NCI-H187 (cell line): ENCODE measurements at places on chromosomes 7 and 10.

- DNase-seq, result no peak
Observed at GRCh38 chr7:105309235-105310169, 79.2 kb downstream of the SRPK2 start.

DNA sequence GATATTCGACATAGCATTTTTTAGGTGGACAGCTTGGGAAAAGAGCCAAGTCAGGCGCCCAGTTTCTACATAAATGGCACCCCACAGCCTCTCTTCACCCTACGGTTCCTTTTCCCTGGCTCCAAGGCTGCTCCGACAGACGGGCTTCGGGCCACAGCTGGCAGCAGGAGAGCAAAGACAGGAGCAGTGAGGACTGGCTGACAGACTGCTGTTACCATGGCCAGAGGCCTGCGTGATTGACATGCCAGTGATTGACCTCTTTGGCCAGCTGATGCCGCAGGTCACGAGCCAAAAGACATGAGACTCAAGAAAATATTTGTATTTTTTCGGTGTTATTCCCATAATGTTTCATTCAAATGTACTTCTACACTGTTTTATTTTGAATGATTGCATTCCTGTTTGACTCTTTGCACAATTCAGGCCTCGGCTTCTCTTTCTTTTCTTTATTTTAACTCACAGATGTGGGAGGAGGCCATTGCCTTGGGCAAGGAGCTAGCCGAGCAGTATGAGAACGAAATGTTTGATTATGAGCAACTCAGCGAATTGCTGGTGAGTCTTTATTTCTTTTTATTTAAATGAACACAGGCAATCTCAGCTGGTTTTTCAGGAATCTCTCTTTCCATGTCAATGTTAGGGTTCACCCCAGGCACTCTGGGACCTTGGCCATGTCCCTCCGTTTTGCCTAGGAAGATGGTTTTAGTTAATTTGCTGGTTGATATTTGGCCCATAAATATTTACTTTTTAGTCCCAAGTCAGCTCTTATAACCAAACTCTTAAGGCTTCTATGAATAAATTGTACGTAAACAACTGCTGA is 146.3 kb upstream of the NPS start:
- no peak for DNase-seq

GRCh38 chr10:51501396-51501795 is 198.0 kb downstream of the CSTF2T start:
- no peak for DNase-seq

DNA sequence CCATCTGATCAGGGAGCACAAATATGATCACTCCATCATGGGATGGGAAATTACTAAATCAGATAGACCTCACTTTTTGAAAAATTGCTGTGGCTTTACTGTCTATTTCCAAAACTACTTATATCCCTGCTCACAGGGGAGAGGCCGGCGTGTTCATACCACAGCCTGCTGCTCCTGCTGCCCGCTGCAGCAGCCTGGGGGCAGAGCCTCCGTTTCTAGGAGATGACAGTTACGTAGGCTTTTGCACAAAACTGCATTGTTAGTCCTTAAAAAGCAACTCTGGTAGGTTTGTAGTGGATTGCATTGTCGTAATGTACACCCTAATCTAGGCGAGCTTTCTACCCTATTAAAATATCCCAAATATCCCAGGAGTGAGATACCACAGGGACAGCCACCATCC is 203.7 kb downstream of the EBF3 start:
- no peak for DNase-seq

DNA sequence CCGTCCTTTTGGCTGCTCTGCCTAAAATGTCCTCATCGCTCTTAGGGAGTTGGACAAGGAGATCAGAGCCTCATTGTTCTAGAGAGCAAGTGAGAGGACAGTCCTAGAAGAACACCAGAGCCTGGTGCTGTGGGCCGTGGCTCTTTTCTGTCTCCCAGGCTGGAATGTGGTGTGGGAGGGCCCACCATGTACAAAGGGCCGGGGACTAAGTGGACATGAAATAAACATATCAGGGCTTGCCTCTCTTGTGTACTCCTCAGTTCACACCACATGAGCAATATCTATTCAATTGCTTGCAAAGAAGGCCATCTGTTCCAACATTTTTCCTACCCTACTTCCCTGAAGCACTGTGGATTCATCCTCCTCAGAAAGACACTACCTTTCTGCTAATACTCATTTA is 510.4 kb downstream of the SUGCT start:
- DNase-seq, result no peak

DNA sequence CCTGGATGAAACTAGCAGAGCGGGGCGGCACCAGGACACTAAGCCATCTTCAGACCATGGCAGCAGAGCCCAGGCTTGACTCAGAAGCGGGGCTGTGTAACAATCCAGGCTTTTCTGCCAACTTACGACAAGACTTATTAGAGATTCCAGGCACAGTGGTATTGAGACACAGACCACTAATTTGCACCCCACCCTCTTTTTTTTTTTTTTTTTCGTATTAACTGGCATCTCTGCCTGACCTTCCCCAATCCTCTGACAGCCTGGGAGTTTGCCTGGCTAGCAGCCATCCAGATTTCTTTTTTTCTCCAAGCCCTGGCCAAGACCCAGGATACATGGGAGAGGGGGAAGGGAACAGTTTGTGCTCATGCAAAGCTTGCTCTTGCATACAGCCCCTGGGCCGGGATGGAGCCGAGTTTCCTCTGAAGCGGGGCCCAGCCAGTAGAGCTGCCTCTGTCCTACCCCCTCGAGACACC is 182.4 kb downstream of the PLXNA4 start:
- no peak for DNase-seq

DNA sequence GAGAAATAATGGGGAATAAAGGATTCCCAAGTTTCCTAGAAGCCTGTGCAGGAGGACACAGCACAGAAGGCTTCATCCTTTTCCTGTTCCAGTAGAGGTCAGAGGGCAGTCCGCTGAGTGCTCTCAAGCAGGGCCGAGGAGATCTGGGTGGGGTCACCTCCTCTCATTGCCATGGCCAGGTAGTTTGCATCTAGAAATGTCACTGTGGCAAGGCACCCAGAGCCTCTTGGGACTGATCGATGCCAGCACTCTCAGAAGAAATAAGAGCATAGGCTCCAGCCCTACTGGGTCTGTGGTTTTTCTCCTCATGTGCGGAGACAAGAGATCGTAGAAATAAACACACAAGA is 7.9 kb downstream of the NUB1 start:
- DNase-seq, result no peak

DNA sequence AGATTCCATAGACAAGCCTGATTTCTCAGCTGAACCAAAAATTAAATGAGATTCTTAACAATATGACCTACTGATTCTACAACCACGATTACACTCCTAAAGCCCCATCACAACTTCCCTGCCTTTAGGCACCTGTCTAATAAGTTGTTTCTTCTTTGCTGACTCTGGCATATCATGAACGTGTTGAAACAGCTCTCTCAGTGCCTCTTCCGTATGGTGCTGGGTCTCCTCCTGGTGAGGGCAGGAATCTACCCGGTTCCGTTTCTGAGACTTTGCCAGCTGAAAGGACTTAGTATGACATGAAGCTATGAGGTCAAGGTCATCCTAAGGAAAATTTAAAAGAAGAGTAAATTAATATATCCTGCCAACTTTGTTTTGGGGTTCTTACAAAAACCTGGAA is 48.6 kb downstream of the ARHGAP19 start:
- no peak for DNase-seq

DNA sequence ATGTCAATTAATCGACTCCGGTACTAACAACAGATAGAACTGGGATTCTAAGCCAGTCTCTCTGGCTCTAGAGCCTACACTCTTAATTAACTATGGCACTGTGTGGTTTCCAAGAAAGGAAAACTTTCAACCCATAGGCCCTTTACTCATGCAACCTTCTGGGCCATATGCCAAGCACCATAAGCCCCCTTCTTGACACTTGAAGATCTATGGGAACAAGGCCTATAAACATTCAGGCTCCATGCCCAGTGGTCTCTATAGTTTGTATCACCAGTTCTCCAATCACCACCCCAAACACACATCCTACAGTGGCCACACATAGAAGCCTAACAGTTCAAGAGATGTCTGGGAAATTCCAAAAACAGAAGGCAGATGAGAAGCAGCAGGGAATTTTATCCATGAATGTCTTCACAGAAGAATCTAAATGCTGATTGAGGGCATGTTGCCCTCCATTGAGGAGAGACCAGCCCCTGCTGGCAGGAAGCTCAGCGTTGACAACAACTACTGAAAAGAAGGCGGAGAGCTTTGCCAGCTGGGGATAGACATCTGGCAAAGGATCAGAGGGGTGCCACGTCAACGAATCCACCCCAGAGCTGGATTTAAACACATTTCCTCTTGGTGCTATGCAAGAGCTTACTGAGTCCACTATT is 64.4 kb downstream of the GRM3 start:
- no peak for DNase-seq

- no peak for DNase-seq
Observed at GRCh38 chr7:925601-926000, 28.9 kb downstream of the ADAP1 start.

- DNase-seq, result no peak
Observed at GRCh38 chr7:157482025-157482424, 145.2 kb downstream of the DNAJB6 start.

- no peak for DNase-seq
Observed at GRCh38 chr10:111246814-111247452, 170.1 kb downstream of the ADRA2A start.

GRCh38 chr7:44390701-44391100 is 65.3 kb upstream of the CAMK2B start:
- no peak for DNase-seq

- DNase-seq, result no peak
Observed at GRCh38 chr10:47332371-47332770, 10.1 kb downstream of the GDF2 start.

DNA sequence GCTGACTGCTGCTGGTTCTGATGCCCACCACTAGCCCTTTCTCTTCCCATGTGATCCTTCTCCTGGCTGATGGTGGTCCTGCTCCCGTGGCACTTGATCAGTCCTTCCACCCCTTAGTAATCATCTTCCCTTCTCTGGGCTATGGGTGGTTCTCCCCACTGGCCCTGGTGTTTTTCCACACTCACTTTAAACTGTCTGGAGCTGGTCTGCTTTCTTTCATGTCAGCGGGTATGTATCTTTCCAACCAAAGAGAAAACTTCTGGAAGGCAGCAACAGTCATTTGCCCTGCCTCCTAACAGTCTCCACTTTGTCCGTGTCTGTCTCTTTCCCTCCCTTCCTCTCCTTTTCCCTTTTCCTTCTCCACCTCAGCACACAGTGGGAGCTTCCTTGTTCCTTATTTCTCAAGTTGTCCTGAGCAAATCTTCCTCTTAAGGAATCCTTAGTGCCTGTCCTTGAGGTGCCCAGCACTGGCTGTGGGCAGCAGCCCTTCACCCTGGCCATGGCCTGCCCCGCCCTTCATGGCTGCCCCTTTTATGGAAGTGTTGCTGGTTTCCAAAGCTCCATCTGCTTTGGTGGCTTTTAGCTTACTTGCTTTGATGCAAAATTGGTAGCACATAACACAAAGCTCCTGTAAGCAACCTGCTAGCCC is 189.0 kb downstream of the TCF7L2 start:
- no peak for DNase-seq

DNA sequence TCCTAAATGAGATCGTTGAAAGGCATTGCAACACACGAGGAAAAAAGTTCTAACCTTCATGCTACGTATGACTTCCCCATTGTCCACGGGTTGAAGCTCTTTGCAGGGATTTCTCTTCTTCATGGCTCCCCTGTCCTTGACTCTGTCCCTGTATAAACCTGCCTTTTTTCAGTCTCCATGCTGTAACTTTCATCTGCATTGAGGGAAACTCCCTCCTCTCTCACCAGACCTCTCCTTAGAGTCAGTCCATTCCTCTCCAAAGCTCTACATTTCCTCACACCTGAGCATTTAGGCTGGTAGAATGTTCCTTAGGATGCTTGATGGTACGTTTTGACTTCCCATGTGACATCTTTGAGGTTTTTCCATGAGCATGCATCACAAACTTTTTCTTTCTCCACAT is 134.2 kb upstream of the FAM171A1 start:
- DNase-seq, result no peak

- DNase-seq, result no peak
Observed at GRCh38 chr7:128914566-128915151, 4.2 kb upstream of the KCP start.

GRCh38 chr10:66627156-66627555 is 298.7 kb upstream of the LRRTM3 start:
- no peak for DNase-seq

GRCh38 chr10:110500515-110500905 is 2.8 kb downstream of the DUSP5 start:
- DNase-seq, result no peak

GRCh38 chr10:23656735-23657134 is 217.9 kb downstream of the OTUD1 start:
- no peak for DNase-seq

- DNase-seq, result no peak
Observed at GRCh38 chr10:58695022-58695421, 182.3 kb downstream of the BICC1 start.

GRCh38 chr7:84187813-84188510 is 6.6 kb downstream of the SEMA3A start:
- DNase-seq, result no peak

- no peak for DNase-seq
Observed at GRCh38 chr10:83574770-83575169, 564.5 kb upstream of the GHITM start.

GRCh38 chr10:90889636-90890035 is 17.9 kb downstream of the RPP30 start:
- DNase-seq, result no peak

DNA sequence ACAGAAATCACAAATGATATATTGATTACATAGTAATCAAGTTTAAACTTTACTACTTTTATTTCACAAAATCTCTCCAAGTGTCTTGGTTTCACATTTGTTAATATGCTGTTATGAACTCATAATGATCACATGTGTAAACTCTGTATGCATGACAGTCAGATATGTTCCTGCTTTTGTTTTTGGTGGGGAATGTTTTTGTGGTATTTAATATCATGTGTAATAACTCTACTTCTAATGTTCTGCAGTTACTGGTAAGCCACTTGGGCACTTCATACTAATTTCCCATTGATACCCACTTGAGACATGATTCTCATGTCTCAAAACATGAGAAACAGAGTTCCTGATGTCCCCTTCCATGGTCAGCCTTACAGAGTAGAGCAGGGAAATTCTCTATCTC is 109.1 kb upstream of the INHBA start:
- DNase-seq, result no peak

DNA sequence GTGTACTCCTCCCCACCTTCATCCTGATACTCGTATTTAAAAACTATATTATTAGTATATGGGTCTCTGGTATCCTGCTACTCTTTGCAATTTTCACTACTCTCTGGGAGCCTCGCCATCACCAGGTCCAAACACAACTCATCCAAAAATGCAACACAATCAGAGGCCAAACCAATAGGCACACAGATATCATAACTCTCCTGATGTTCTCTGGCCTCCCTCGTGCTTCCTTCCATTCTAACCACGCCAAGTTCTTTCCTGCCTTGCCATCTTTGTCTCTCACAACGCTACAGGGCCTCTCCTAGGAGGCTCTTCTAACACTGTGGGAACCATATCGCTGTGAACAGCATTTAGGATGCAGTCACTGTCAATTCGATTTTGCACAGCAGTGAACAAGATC is 7.3 kb downstream of the RHEB start:
- no peak for DNase-seq
